ENCODE measurements at places on chromosomes 1 and 21. TPM values are rescaled to one million over a fixed set of nuclear protein-coding genes. Genes with fewer than 3 reads are reported as not detected.

DNA sequence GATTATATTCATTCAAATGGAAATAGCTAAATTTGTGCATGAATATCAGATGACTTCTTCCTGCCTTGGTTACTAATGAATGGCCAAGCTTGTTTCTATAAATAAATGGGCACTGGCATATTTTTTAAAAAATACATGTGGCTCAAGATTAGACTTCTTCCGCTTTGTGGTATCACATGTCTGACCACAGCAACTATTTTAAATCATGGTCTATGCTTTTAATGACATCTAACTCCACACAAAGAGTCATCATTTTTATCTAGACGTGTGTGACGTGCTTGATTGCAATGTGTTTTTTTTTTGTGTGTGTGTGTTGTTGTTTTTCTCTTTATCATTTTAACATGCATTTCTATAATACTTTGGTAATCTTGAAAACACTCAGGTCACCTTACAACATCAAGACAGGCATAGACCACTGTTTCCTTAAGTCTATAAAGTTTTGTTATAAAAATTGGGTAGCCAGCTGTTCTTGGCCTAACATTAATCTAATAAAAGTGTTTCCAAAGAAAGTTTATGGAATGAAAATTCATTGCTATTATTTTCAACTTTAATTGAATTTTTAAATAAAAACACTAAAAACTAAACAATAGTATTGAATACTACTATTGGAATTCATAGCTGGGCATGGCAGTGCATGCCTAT lies 29.5 kb downstream of the RGS1 start:
- H3K27ac ChIP-seq, result no peak overlapping the region
- H3K4me3 ChIP-seq, result no peak overlapping the region
- H3K27me3 ChIP-seq, result no peaks in the 10 kb centered on the region
- no peaks in the 10 kb centered on the region for H3K36me3 ChIP-seq
- peaks cover 15% of the 10 kb centered on the region for H3K4me1 ChIP-seq
- no peak for DNase-seq

GRCh38 chr1:21914880-21915640 lies 22.1 kb downstream of the HSPG2 start:
- DNase-seq, result no peak
- H3K27me3 ChIP-seq, result no peaks in the 10 kb centered on the region
- peaks cover 52% of the 10 kb centered on the region for H3K36me3 ChIP-seq
- peaks cover 6% of the 10 kb centered on the region for H3K4me1 ChIP-seq
- H3K27ac ChIP-seq, result no peak overlapping the region
- H3K4me3 ChIP-seq, result no peak overlapping the region

DNA sequence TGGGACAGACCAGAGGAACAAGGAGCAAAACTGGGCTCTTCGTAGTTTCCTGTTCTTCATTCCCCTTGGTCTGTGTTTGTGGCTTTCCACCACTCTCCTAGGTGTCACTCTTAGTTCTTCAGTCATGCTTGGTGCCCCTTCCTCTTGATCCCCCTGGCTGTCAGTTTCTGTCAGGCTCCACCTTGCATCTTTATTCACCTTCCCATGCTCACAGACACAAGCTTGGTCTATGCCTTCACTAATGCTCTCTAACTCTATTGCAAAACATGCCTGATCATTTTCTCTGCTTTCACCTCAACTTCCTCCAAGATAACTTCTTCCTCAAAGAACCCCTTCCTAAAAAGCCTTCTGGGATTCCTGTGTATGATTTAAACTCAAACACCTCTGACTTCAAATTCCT lies 122.9 kb downstream of the GLUL start:
- H3K4me3 ChIP-seq, result no peak overlapping the region
- H3K27me3 ChIP-seq, result no peaks in the 10 kb centered on the region
- no peaks in the 10 kb centered on the region for H3K4me1 ChIP-seq
- no peak overlapping the region for H3K27ac ChIP-seq
- DNase-seq, result no peak
- H3K36me3 ChIP-seq, result no peaks in the 10 kb centered on the region

- no peak overlapping the region for H3K27ac ChIP-seq
- peak; percentile 62 for DNase-seq
- H3K27me3 ChIP-seq, result no peaks in the 10 kb centered on the region
- no peak overlapping the region for H3K4me3 ChIP-seq
Observed at GRCh38 chr1:113109908-113110554, 37.0 kb downstream of the LRIG2 start.

DNA sequence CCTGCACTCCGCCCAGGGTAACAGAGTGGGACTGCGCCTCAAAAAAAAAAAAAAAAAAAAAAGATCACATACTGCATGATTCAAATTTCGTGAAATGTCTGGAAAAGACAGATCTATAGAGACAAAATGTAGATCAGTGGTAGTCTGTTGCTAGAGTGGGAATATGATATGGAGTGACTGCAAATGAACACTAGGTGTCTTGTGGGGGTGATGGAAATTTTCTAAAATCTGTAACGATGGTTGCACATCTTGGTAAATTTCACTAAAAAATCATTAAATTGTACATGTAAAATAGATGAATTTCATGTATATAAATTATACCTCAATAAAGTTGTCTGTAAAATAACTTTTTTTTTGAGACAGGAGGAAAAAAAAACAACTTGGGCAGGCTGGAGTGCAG lies 5.5 kb downstream of the AIDA start:
- no peaks in the 10 kb centered on the region for H3K27me3 ChIP-seq
- DNase-seq, result no peak
- H3K4me1 ChIP-seq, result peaks cover 25% of the 10 kb centered on the region
- H3K4me3 ChIP-seq, result no peak overlapping the region
- H3K36me3 ChIP-seq, result peaks cover 12% of the 10 kb centered on the region
- H3K27ac ChIP-seq, result no peak overlapping the region

- no peaks in the 10 kb centered on the region for H3K27me3 ChIP-seq
- H3K36me3 ChIP-seq, result no peaks in the 10 kb centered on the region
- H3K27ac ChIP-seq, result no peak overlapping the region
- peaks cover 4% of the 10 kb centered on the region for H3K4me1 ChIP-seq
- H3K4me3 ChIP-seq, result no peak overlapping the region
- DNase-seq, result no peak
Observed at GRCh38 chr1:85734931-85735330, 26.7 kb upstream of the ZNHIT6 start.

Gene DNALI1
- total RNA-seq, result not detected

DNA sequence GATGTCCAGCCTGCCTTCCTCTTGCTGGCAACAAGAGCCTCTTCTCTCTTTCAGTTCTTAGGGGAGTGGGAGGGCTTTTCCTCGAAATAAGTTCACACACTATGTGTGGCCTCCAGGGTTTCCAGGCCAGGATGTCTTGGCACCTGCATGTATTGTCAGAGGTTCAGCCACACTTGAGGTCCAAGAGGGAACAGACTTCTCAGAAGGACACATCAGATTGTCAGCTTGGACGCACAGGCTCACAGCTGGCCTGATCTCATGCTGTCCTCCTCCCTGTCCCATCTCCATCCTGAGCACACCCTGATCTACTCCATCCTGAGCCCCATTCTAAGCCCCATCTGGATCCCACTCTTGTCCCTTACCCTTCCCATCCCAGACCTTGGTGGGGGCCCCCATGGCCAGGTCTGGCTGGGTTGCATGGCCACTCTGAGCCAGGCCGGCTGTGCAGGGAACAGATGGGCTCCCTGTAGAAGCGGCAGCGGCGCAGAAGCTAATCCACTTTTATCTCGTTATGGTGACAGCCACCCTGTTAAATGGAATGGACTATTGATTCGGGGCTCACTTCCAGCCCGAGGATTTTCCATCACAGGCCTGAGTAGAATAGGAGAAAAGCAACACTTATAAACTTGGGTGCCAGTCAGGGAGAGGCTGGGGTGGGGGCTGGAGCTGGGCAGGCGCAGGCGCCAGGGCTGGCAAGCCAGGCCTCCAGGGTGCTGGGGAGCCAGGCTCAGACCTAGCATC lies 85.1 kb upstream of the CSF3R start:
- H3K27me3 ChIP-seq, result peaks cover 40% of the 10 kb centered on the region
- no peaks in the 10 kb centered on the region for H3K36me3 ChIP-seq
- H3K4me1 ChIP-seq, result no peaks in the 10 kb centered on the region
- no peak for DNase-seq

DNA sequence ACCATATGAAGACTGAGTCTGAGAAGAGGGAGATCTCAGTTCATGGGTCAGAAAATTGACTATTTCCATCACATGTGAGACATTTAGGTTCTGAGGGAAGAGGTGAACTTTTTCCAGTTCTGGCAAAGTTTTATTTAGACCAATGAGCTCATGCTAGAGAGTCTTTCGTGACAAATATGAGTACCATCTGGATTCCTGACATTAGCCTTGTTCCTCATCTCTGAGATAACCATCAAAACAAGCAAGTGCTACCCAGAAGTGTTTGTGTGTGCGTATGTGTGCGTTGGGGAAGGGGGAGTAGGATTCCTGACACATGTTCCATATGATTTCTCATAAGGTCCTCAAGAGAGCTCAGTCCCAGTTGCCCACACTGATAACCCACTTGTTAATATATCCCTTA lies 120.6 kb downstream of the FASLG start:
- no peaks in the 10 kb centered on the region for H3K4me1 ChIP-seq
- no peak overlapping the region for H3K4me3 ChIP-seq
- H3K27ac ChIP-seq, result no peak overlapping the region
- H3K36me3 ChIP-seq, result no peaks in the 10 kb centered on the region
- no peaks in the 10 kb centered on the region for H3K27me3 ChIP-seq

GRCh38 chr1:18293291-18293690 lies 185.7 kb downstream of the IGSF21 start:
- no peak overlapping the region for H3K27ac ChIP-seq
- no peak overlapping the region for H3K4me3 ChIP-seq
- no peak for DNase-seq
- H3K27me3 ChIP-seq, result peaks cover 36% of the 10 kb centered on the region
- H3K4me1 ChIP-seq, result no peaks in the 10 kb centered on the region

GRCh38 chr1:31423418-31423947 lies 10.5 kb downstream of the SERINC2 start:
- H3K4me3 ChIP-seq, result no peak overlapping the region
- no peak overlapping the region for H3K27ac ChIP-seq
- DNase-seq, result no peak
- no peaks in the 10 kb centered on the region for H3K27me3 ChIP-seq

DNA sequence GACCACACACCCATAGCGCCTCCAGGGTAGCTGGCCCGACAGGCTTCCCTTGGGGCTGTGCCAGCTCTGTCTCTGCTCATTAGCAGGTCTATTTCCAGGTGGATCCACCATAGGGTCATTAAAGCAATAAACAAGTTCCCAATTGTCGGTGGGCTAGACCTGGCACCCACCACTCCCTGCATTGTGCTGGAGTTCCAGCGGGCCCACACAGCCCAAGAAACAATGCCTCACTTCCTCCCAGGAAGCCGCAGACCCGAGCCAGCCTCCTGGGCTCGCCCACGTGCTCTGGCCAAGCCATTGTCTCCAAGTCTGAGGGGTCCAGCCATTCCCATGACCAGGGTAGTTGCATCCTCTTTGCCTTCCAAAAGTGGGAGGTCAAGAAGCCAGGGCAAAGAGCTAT lies 27.5 kb upstream of the SOX13 start:
- no peak overlapping the region for H3K4me3 ChIP-seq
- no peaks in the 10 kb centered on the region for H3K27me3 ChIP-seq
- H3K27ac ChIP-seq, result no peak overlapping the region
- H3K4me1 ChIP-seq, result no peaks in the 10 kb centered on the region
- no peaks in the 10 kb centered on the region for H3K36me3 ChIP-seq

GRCh38 chr1:104905322-104905721 lies 1155.6 kb downstream of the AMY1C start:
- no peak overlapping the region for H3K4me3 ChIP-seq
- no peaks in the 10 kb centered on the region for H3K4me1 ChIP-seq
- H3K27me3 ChIP-seq, result no peaks in the 10 kb centered on the region
- DNase-seq, result no peak
- H3K36me3 ChIP-seq, result no peaks in the 10 kb centered on the region

DNA sequence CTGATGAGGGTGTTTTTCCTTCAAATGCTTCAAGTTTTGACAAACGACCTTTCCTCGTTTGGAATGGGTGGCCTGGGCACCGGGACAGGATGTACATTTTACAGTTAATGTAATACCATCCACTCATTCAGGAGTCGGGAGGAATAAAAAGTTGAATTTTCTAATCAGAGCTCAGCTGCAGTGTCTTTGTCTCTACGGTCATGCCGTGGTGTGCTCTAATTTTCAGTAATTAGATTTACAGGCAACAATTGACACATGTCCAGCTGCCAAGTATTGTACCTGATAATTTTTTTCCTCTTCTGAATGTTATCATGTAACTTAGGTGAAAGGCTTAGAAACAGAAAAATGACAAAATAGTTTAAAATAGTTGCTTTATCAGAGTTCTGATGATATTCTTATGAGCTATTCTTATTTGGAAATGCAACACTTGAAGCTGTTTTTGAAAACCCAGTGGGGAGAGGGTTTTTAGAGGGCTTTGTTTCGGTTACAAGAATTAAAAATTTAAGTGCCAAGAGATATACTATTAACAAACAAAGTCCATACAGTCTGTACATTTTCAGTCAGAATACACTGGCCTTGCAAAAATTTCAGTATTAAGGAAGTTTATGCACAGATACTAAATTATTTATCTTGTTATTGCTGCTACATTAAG lies 1.0 kb downstream of the CDKN2C start:
- peaks cover 18% of the 10 kb centered on the region for H3K36me3 ChIP-seq
- peak overlapping the region; percentile 96 for H3K27ac ChIP-seq
- H3K4me1 ChIP-seq, result peaks cover 20% of the 10 kb centered on the region
- DNase-seq, result no peak
- H3K4me3 ChIP-seq, result peak overlapping the region; percentile 86

DNA sequence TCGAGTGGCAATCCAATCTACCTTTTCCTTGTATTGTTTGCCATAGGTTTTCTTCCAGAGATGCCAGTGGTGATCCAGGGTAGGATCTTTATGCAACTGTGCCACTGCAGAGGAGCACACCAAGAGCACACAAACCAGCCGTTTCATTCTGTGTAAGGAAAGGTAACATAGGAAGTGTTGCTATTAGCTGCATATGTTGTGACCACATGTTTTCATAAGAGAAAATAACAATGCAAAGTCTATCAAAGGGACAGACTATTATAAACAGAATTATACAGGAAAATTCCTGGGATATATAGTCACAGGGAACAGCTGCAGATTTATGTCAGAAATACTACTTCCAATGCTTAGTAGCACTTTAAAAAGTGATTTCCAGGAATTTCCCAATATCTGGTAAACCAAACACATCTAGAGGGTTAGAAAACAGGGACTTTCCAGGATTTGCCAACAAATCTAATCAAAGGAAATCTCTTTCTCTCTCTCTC lies 919 bp downstream of the CTSS start:
- H3K4me3 ChIP-seq, result peak overlapping the region; percentile 58
- H3K27ac ChIP-seq, result peak overlapping the region; percentile 96
- no peaks in the 10 kb centered on the region for H3K27me3 ChIP-seq
- peak; percentile 80 for DNase-seq
- H3K36me3 ChIP-seq, result peaks cover 4% of the 10 kb centered on the region
- H3K4me1 ChIP-seq, result peaks cover 21% of the 10 kb centered on the region

DNA sequence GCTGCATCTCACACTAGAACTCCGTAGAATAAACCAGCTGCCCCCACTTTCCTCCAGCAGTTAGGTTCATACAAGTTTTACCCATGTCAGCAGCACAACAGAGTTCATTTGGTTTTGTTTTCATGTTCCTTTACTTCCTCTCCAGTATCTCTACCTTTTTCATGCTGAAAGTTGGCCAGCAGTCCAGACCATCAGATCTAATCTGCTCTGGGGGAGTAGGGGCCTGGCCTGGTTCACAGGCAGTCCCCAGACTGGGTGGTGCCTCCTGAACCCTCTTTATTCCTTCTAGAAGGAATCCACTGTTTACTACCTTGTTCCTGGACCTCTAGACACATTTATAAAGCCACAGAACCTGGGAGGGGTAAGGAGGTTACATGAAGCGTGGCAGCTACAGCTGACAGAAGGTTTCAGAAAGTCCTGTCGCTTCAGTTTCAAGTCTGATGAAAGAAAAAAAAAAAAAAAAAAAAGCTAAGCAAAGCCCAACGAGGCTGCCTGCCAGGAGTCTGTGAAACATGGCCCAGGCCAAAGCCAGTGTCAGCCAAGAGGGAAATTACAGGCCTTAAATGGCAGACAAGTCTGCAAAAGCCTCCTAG lies 184.6 kb upstream of the JUN start:
- no peak overlapping the region for H3K4me3 ChIP-seq
- peak overlapping the region; percentile 25 for H3K27ac ChIP-seq
- H3K4me1 ChIP-seq, result peaks cover 10% of the 10 kb centered on the region
- no peaks in the 10 kb centered on the region for H3K27me3 ChIP-seq
- no peaks in the 10 kb centered on the region for H3K36me3 ChIP-seq
- DNase-seq, result peak; percentile 23

Data from MCF 10A (cell line).